Activated T-helper 1 cell treated with anti-CD3 and anti-CD28 coated beads, Interleukin-2, amount 50 U/mL, for 16 hours (primary cell): ENCODE measurements at places on chromosomes 3 and 15.

GRCh38 chr15:75032395-75032794 is 9.0 kb downstream of the PPCDC start:
- no peak for DNase-seq

GRCh38 chr15:81296673-81297072 is 27.3 kb downstream of the STARD5 start:
- DNase-seq = peak; percentile 60

DNA sequence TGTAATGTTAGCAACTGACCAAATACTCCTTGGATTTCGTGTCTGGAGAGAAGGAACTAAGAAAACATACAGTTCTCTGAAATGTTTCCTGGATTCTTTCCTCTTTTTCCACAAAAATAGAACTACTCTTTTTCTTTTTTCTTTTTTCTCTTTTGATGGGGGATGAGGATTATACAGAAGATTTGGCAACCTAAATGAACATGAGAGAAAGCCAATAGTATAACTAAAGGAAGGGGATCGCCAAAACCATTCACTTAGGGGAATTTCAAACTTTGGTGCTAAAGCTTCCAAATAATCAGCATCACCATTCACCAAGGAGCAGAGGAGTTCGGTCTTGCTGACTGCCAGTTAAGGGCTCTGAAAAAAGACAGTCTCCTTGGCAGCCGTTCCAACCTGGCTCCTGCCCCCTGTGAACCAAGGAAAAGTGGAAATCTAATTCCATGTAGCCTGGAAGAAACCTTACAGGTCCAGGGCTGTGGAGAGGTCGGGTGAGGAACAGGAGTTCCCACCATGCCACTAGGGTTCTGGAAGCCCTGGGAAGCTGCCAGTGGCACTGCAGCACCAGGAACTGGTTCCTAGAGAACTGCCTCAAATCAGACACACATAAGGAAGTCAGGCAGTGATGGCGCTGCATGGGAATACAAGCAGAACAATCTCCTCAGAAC is 176.9 kb downstream of the TNIK start:
- no peak for DNase-seq

- no peak for DNase-seq
These were observed 176.1 kb downstream of the TCF12 start for GRCh38 chr15:57094321-57095257.

DNA sequence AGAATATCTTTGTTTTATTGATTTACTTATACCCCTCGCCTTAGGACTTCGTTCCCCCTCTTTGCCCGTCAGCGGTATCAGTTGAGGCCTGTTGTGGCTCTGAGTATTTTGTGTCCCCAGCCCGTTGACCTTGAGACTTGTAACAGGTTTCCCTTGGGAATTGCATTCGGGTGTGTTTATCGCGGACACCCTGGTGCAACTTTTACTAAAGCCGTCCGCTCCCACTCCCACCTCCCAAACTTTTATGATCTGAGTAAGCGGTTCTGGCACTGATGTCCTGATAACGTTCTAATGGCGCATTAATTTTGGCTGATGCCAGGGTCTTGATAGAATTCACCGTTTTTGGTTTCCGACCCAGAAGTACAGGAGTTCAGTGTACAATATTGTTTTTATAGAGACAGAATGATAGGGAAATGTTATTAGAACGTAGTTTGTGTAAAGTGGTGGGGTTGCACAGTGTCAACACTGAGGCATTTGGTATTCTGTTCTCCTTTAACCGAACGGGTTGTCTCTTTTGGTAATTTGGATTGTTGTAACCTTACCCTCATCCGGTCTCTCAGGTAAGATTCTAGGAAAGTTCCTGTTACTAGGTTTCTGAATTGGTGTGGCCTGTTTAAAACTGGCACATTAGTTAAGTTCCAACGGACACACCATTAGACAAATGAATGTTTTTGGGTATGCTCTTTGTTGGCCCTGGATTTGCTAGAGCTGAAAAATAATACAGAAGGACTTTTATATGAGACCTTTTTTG is 47.8 kb downstream of the OIP5 start:
- no peak for DNase-seq

- DNase-seq = no peak
These were observed 27.3 kb upstream of the ANPEP start for GRCh38 chr15:89841962-89842361.

- DNase-seq = no peak
These were observed 143.8 kb downstream of the KCNMB2 start for GRCh38 chr3:178680037-178680436.

DNA sequence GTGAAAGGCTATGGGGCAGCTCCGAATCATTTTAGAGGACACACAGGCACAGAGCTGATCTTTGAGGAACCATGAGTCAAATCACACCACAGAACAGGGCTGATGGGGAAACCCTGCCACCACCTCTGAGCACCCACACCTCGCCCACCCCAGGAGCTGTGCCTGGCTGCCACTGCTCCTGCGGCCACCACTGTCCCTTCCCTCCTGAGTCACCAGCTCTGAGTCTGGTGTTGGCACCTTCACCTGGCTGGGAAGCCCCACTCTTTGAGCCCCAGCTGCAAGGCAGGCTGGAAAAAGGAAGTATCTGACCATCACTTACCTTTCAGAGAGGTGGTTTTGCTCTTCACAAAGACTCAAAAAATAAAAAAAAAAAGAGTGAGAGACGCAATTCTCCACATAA is 63.6 kb upstream of the MEF2A start:
- no peak for DNase-seq

DNA sequence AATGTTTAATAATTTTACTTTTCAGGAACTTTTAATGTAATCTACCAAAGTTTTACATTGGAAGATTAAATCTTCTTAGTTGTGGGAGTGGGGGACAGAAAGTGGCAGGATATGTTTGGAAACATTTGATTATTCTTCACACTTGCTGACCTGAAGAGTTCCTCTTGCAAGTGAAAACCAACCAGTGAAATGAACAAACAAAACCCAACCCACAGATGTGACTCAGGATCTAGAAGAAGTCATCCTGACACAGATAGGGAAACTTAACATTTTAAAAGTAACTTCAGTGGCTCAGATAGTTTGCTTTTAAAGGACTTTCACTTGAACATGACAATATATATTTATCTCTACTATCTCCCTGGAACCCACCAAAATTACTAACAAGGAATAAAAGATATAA is 55.4 kb downstream of the ASTE1 start:
- no peak for DNase-seq

GRCh38 chr3:188309437-188310269 is 155.7 kb downstream of the LPP start:
- no peak for DNase-seq

DNA sequence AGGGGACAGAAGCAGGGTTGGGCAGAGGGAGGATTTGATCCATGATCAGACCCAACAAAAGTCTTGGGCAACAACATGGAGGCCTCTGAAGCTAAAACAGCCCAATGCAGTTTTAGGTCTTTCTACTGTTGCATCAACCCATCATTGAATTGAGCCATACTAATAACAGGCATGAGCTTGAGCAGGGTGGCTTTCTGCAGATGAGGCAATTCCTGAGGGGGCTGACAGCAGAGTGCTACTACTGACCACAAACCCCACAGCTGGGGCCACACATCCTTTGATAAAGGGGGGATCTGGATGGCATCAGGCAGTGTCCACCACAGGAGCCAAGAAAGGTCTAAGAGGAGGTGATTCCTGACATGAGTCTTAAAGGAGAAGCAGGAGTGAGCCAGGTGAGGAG is 517.0 kb upstream of the PPP2R3A start:
- no peak for DNase-seq

DNA sequence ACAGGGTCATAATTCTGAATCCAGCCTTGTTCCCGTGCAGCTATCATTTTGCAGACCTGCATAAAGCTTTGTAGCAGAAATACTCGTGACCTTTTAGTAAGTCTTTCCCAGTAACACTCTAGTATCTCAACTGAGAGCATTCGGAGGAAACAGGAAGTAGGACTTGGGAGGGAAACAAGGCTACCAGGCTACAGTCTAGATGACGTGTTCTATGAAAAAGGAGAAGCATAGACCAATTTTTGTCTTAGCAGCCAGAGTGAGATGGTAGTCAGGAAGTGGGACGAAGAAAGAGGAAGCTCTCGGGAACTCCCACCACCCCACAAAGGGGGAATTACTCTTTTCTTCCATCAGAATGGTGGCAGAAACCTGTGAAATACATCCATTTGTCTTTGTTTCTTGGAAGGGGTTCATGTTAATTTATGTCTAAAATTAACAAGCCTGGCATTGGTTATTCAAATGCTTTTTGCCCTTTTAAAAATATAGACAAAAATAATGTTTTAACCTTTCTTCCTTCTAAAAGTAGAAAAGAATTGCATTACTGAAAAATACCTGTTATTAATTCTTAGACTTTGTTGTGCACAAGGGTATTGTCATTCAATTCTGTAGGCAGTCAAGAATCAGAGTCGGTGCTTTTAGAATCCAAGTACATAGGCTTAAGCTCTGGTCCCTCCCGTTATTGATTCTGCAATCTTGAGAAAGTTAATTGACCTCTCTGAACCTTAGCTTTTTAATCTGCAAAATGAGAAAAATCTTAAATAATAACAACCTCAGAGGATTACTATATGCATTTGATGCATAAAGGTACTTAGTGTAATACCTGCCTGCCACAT is 1.6 kb upstream of the SUCNR1 start:
- DNase-seq = no peak

GRCh38 chr3:56795097-56795828 is 6.5 kb downstream of the ARHGEF3 start:
- DNase-seq = no peak
